GM12878 (cell line): ENCODE measurements at places on chromosomes 3 and 15. TPM values are rescaled to one million over a fixed set of nuclear protein-coding genes. Genes with fewer than 3 reads are reported as not detected.

Gene TAGLN3
- not detected in 2 replicates for total RNA-seq

Gene LRRN1
- total RNA-seq = not detected in 2 replicates

Gene TMOD2
- 13.0 and 15.2 TPM in 2 replicates for total RNA-seq

Gene TMEM266
- 0.44 and 0.66 TPM in 2 replicates for total RNA-seq

Gene MASP1
- 0.05 TPM in 1 of 2 replicates, not detected in the other for total RNA-seq

Gene SLC2A2
- total RNA-seq = 0.10 and 0.19 TPM in 2 replicates

Gene SLC22A14
- total RNA-seq = not detected in 2 replicates

Gene KCNMB2
- total RNA-seq = 7.5 and 8.1 TPM in 2 replicates

Gene FMN1
- total RNA-seq = 0.05 TPM in 2 replicates

Gene PLA2G4B
- total RNA-seq = 3.1 and 6.6 TPM in 2 replicates
